Posterior vena cava (tissue), 2 donors: ENCODE measurements at places on chromosomes 4 and X.

GRCh38 chrX:138240266-138240665 is 471.3 kb downstream of the FGF13 start:
- DNase-seq, result no peak

GRCh38 chrX:37349221-37350033 is at the start of gene PRRG1:
TSS of gene PRRG1 (plus strand) at chrX:37349364. CDS start at chrX:37406250, 56,886 bp downstream.
- DNase-seq, result peak; percentile 92

- no peak for DNase-seq
Measured at GRCh38 chrX:57289089-57289488, 2.6 kb downstream of the FAAH2 start.

- no peak for DNase-seq
Measured at GRCh38 chr4:185119927-185120630, 23.0 kb upstream of the SLC25A4 start.

- no peak for DNase-seq
Measured at GRCh38 chrX:24428516-24428915, 36.6 kb upstream of the PDK3 start.

DNA sequence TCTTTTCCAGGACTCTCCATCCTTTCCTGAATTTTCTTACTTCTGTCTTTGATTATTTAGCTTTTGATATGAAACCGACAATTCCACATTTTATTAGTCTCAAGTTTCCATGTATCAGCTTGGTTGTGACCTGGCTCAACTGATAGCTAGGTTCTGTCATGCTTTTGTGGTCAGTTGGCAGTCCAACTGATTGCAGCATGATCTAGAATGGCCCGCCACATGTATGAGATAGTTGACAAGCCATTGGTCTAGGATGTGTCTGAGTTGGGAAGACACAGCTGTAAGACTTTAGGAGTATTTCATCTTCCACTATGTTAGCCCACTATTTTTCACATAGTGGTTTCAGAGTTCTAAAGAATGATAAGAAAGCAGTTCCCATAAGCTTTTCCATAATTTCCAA is 117.5 kb upstream of the GRID2 start:
- no peak for DNase-seq
